ENCODE measurements at places on chromosomes 2 and 18. TPM values are rescaled to one million over a fixed set of nuclear protein-coding genes. Genes with fewer than 3 reads are reported as not detected.

The XDH gene
- 3.7 TPM for total RNA-seq

The C2orf92 gene
- total RNA-seq = 6.9 TPM

DNA sequence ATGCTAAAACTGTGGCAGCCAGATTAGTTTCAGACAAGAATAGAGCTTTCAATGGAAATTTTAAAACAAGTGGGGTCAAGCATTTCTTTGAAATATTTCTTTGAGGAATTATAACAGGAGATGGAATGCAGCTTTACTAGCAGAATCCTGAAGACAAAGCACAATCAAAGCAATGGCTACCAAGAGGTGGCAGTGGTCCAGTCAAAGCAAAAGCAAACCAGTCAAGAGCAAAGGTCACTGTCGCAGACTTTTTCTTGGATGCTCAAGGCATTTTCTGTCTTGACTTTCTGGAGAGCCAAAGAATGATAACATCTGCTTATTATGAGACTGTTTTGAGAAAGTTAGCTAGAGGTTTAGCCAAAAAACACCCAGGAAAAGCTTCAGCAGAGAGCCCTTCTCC, 351.2 kb upstream of the DLGAP1 start:
- no peak for DNase-seq

DNA sequence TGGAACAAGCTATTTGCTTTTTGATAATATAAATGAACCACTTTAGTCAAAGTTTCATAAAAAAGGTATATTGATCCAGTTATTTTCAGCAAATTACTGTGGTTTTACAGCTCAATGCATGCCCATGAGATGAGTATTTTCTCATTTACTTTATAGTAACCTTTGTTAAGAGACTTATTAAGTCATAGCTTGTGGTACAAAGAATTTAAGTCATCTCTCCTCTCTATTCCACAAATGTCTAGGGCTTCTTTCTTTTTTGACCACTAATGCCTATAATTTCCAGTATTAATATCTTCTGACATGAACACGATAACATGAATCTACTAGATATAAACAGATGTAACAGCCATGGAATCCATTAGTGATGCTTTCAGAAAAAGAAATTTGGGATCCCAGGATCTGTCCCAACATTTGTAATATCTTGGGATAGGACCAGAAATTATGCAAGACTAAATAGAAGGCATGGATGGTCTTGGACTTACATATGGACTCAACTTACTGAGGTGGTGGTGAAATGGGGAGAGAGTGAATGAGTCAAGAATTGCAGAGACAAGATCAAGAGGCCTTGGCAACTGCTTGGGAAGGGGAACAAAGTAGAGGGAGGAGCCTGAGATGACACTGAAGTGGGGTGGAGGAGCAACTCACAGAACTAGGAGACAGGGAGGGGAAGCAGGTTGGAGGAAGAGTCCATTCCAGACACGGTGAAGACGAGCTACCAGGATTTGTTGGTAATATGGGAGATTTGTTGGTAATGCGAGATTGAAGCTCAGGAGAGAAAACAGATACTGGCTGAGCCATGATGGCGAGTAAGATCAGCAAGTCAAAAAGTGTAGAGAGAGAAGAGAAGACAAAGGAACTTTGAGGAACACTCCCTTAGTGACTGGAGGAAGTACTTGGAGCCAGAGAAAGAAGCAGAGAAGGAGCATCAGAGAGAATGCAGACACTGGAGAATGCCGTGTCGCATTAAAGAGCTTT, 42.4 kb upstream of the KDM3A start:
- no peak for DNase-seq

GRCh38 chr2:146985753-146986152, 859.1 kb upstream of the ACVR2A start:
- no peak for DNase-seq

GRCh38 chr2:182375862-182376261, 51.0 kb downstream of the PDE1A start:
- DNase-seq = no peak

- DNase-seq = no peak
These were observed 131.9 kb downstream of the ERBB4 start for GRCh38 chr2:212406716-212407115.

Measured in WTC11 (cell line).